HepG2 (cell line): ENCODE measurements at places on chromosomes 1 and 21.

DNA sequence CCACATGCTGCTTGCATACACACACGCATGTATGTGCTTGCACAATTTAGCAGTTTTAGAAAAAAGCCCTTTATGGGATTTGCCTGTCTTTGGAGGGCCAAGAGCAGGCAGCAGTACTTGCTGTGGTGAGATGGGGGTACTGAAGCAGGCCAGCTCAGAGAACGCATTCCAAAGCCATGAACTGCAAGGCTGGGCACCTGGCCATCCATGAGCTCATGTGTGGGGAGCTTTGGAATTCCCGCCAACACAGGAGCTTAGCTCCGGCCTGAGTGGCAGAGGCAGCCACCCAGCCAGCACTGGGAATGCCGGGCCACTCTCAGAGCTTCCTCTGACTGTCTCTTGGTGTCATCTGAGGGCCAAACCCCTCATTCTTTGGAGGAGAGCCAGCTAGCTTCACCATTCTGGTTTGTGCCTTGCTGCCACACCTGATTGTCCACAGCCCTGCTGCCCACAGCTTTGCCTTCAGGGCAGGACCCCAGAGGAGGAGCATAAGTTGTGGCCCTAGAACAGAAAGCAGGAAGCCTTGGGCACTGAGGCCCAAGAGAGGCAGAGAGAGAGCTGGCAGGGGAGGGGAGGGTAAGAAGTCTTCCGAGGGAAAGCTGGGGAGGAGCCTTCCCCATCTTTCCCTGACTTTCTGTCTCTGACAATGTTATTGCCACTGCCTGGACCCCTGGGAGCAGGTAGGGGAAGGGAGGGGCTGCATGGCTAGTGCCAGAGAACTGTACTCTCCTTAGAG lies 92.1 kb upstream of the POU3F1 start:
- peak; percentile 35 for DNase-seq

DNA sequence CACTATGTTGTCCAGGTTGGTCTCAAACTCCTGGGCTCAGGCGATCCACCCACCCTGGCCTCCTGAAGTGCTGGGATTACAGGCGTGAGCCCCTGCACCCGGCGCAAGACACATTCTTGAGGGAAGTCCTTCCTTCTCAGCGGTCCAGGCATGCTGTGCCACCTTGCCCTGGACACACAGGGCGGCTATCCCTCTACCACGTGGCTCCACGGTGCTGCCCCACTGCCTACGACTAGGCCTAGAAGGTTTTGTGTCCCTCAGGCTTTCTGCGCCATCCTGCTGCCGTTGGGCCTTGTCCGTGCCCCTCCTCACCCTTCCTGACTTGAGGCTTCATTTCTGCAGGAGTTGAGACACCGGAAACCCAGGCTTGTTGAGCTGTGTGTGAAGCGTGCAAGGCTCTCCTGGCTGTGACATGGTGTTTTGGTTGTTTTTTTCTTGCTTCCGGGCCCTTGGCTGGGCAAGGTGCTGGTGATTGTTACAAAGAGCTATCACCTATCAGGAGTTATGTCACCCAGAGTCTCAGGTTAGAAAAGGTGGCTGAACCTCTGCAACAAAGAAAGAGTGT lies 13.9 kb downstream of the C1orf174 start:
- DNase-seq, result no peak

DNA sequence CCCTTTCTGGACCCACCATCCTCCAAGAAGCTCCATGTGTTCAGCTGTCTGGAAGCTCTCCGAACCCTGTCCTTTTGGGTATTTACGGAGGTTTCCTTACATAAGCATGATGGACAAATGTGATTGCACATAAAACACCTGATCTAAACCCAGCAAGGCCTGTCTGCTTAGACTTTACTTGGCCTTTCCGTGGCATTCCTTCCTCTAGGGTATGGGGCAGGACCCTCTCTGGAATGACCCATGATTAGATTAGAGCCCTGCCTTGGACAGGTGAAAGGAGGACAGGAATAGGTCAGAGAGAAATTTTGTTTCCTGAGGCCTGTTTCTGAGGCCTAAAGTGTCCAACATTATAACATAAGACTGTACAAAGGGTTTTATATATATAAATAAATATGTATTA lies 16.9 kb downstream of the PTPRU start:
- DNase-seq, result no peak

DNA sequence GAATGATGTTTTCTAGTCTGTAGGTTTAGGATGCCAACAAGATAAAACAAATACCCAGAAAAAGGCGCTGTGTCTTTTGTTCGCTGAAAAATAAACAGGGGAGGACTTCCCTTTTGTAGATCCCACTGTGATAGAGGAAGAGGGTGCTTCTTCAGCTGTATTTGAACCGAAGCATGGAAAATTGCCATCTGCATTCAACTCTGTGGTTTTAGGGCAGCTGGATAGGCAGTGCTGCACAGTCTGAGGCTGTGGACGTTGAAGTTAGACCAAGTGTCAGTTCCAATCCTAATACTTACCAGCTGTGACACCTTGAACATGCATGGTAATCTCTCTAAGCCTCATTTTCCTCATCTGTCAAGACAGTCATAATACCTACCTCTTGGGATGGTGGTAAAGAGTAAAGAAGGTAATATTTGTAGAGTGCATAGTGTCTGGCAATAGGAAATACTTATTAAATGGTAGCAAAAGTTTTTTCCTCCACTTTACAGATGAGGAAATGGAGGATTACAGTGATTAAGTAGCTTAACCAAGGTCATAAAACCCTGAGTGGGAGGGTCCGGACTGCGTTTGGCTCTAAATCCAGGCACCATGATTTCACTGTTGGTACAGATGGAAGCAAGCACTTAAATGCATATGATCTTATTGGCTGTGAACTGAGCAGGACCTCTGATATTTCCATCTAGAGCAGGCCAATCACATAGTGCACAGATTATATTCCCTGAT lies 48.5 kb downstream of the UTP25 start:
- DNase-seq, result no peak

DNA sequence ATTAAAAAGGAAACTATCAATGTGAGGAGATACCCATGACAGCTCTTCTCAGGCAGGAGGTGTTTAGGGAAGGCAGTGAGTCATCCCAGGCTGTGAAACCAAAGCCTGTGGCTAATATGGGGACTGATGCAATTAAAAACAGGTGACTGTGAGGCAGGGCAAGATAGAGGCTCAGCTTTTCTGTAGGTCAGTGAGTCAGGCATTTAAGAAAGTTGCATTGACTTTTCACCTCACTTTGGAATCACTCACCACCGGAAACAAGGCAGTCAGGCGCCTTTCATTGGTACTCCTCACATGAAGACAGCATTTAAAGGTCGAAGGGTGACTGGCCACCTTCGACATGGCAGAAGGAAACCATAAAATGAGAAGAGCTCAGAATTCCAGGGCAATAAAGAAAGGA lies 54.5 kb downstream of the PAPPA2 start:
- DNase-seq, result no peak

DNA sequence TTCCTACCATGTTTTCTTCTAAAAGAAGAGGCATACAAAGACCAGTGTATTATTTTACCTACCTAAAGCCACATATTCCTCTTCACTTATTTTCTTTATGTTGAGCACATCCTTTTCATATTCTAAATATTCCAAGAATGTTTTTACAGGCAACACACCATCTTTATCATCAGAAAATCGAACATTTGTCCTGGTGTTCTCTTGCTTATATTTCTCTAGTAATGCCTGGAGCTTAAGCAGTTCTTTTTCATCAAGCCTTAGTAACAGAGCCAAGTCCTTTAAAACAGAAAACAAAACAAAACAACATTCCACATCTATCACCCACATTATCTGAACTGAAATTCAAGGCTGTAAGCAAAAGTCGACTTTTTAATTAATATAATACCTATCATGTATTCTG lies 88.7 kb downstream of the IARS2 start:
- no peak for DNase-seq

GRCh38 chr1:156080241-156080862 lies 1.9 kb downstream of the MEX3A start:
- DNase-seq, result no peak

GRCh38 chr1:180392020-180392419 lies 110.4 kb downstream of the ACBD6 start:
- DNase-seq, result no peak

DNA sequence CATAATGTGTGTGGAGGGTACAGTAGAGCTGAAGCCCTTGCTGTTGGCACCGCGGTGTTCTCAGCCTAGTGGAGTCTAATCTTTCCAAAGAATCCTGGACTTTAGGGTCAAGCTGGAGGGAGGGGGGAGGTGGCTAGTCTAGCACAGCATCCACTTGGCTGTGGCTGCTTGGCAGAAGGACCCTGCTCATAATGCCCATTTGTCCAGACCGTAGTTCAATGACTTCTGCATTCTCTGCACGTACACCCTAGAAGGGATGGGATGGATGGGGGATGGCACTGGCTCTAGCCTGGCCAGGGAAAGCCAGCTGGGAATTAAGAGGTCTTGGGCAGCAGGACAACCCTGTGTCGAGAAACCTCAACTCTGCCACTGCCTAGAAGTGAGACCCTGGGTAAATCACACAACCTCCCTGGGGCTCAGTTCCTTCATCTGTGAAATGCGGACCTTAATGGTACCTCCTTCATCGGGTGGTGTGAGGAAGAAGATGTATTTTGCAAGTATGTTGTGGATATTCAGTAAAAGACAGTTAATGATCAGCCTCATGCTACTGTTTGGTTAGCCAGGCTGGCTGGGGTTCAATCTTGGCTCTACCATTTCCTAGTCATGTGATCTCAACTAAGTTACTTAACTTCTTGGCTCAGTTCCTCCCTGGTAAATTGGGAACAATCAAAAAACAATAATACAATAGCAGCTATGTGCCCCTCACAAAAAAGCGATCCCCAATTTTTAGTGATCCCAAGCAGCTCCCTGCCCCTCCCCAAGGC lies 27.2 kb upstream of the CLIC4 start:
- no peak for DNase-seq

GRCh38 chr1:158053276-158053675 lies 59.8 kb downstream of the KIRREL1 start:
- DNase-seq, result no peak

DNA sequence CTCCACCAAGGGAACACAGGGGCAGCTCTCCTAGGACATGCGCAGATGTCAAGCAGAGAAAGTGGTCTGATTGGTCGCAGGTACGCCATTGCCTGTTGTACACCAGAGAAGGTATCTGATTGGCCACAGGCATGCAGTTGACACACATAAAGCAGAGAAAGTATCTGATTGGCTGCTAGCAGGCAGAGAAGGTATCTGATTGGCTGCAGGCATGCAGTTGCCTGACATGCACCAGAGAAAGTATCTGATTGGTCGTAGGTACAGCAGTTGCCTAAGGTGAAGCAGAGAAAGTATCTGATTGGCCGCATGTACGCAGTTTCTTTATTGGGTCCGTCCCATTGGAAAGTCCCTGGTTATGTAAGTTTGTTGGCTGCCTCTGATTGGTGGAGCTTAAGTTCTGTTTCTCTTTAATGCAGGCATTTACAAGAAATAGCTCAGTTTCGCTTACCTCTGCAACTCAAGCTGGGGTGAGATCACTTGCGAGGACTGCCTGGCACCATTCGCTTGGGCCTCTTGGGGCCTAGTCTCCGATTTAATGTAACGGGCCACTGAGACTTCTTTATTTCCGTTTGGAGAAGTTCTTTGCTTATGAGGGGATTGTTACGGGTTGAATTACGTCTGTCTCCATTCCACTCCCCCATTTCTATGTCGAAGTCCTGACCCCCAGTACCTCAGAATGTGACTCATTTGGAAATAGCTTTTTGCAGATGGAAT lies 74.2 kb downstream of the SIK1 start:
- DNase-seq, result no peak

- no peak for DNase-seq
Measured at GRCh38 chr1:40232444-40232843, 15.3 kb upstream of the TMCO2 start.

GRCh38 chr1:48870596-48870995 lies 93.9 kb upstream of the BEND5 start:
- DNase-seq, result no peak

- no peak for DNase-seq
Measured at GRCh38 chr1:47924270-47925048, 72.7 kb downstream of the TRABD2B start.

DNA sequence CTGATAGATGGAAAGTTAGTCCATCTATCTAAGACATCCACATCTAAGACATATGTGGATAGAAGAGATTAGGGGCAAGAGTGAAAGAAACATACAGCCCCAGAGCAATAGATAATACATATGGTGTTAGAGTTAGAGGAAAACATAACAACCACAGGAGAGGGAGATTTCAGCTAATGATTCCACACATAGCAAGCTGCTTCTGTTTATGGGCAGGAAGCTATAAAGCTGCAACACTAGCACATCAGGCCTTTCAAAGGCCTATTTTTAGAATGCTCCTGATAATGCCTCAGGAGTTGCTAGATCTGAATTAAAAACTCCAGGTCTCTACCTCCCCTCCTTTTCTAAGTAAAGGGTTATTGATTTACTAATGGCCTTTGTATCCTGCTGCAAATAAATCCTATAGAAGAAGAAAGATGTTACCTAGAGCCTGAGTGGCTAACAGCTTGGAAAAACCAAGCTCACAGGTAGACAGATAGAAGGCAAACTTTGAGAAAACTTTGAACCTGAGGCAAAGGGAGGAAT lies 36.1 kb downstream of the BRINP2 start:
- DNase-seq, result no peak

- no peak for DNase-seq
Measured at GRCh38 chr21:16408280-16408679, 678.5 kb downstream of the USP25 start.

DNA sequence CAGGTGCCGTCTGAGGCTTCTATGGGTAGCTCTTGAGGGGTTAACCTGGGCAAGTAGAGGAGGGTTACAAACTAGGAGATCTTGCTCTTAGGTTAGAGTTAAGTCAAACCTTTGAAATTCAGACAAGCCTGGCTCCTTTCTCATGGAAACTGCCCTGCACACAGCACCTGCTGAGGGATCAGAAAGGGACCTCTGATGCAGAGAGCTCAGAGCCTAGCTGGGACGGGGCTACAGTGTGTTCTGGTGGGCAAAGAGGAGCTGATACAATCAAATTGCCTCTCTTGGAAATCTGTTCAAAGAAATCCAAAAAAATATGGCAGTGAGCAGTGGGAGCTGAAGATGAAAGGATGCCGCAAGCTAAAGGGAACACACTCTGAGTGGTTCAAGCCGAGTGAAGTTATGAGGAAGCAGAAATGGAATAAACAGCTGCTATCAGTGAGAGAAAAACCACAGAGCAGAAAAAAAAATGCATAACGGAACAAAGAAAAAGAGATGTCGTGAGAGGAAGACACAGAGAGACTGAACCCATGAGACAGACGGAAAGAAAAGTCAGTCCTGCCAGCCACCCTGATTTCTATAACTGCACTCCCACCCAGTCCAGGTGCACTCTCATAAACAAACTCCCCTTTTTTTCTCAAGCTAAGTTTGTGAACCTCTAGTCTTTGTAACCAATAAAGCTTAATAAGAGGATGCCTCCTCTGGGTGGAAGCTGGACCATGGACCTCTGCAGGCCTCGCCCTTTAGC lies 26.6 kb downstream of the PAFAH2 start:
- no peak for DNase-seq

DNA sequence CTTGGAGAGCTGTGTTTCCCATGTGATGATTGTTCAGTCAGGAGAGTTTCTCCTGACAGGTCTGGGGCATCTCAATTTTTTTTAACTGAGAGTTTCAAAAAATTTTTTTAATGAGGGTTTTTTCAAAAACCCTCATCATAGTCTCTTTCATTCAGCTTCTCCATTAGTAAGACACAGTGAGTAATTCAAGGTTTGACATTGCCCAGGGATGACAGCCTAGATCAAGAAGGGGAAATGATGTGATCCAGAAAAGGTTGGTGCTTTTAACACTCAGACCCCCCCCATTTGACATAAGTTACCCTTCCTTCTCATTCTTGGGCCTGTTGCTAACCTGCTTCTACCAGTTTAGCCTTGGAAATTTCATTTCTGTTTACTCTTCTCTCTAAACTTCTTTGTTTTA lies 189.4 kb upstream of the HOOK1 start:
- no peak for DNase-seq

- DNase-seq, result peak; percentile 13
Measured at GRCh38 chr1:41371630-41372599, 10.7 kb downstream of the FOXO6 start.
